AG04450 (cell line): ENCODE measurements at places on chromosomes 11 and 22. TPM values are rescaled to one million over a fixed set of nuclear protein-coding genes. Genes with fewer than 3 reads are reported as not detected.

The WNT11 gene
- not detected in 2 replicates for polyA plus RNA-seq

DNA sequence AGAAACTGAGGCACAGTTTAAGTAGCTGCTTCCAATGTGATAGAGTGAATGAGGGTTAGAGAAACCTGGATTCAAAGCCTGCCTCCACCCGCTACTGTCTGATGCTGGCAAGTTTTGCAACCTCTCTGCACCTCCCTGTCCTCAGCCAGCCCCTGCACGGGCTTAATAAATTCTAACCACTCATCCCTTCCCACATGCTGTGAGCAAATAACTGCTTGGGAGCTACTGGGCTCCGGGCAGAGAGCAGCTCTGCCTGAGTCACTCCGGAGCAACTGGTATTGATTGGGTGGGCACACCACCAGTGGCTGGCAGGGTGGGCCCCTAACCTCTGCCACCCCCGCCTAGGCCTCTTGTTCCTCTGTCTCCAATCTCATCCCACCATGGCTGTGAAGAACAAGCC, 104.3 kb upstream of the SYT13 start:
- DNase-seq = no peak

The ZFTA gene
- polyA plus RNA-seq = 8.3 and 8.6 TPM in 2 replicates

DNA sequence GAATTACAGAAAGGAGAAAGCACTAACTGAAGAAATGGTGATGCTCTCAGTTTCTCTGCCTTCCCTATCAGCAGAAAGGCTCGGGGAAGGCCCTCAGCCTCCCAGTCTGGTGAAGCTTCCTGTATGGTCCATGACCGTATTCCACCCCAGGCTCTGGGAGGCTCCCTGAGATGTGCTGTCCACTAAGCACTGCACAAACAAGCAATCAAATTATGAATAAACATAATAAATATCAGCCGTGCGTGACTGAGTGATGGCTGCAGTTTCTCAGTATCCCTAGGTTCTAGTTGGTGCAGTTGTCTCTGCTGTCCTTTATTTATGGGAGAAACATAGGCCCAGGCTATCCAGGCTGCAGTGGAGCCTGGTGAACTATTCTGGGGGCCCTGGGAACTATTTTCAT, 3.6 kb downstream of the SMDT1 start:
- DNase-seq = no peak

DNA sequence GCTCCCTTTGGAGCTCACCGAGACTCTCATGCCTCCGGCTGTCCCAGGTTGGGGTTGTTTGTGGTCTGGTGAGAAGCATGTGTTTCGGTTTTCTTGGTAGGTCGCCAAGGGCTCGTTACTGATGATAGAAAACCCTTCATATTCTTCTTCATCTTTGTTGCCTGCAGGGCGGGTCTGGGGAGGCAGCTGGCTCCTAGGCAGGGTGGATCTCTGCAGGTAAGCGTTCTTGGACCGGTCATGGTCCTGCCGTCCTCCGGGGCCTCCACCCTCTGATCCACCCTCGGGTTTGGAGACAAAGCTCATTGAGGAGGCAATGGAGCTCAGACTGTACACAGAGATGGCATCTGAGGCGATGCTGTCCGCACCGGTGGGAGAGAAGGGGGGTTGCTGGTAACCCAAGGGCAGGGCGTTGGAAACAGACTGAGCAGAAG, 64.3 kb upstream of the PITPNB start:
- DNase-seq = no peak

GRCh38 chr11:75767228-75767572, 1.4 kb upstream of the DGAT2 start:
- DNase-seq = no peak

GRCh38 chr11:40306938-40307548, 1152.4 kb downstream of the LRRC4C start:
- DNase-seq = no peak
